ENCODE measurements at places on chromosomes 1 and 21.

- DNase-seq, result no peak
Measured at GRCh38 chr1:229454056-229454455, 20.2 kb upstream of the ACTA1 start.

DNA sequence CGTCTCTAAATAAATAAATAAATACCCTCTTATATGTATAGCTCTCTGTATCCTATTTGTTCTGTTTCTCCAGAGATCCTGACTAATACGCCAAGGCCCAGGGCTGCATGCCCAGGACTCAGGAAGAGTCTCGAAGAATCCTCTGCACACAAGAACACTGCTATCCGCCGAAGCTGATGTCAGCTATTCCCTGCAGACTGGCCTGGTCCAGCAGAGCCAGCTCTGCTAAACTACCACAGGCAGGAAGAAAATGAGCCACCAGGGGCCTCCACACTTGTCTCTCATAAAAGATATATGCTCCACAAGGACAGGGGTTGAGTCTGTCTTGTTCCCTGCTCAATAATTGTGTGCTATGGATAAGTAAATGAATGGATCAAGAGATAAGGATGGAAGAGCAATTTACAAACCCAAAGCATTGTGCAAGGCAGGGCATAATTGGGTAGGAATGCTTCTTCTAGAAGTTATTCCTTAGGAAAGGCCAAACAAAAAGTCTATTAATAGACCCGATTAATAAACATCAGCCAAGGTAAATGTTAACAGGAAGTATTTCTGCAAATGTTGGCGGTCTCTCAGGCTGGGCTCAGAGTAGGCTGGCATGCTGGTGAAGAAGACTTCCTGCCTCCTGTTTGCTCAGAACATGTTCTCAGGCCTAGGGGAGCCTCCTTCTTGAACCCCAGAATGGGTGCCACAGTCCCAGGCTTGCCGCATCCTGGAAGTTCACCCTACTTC lies 26.3 kb upstream of the MAN1C1 start:
- no peak for DNase-seq

GRCh38 chr21:33858667-33859372 lies 56.8 kb downstream of the ATP5PO start:
- DNase-seq, result no peak

DNA sequence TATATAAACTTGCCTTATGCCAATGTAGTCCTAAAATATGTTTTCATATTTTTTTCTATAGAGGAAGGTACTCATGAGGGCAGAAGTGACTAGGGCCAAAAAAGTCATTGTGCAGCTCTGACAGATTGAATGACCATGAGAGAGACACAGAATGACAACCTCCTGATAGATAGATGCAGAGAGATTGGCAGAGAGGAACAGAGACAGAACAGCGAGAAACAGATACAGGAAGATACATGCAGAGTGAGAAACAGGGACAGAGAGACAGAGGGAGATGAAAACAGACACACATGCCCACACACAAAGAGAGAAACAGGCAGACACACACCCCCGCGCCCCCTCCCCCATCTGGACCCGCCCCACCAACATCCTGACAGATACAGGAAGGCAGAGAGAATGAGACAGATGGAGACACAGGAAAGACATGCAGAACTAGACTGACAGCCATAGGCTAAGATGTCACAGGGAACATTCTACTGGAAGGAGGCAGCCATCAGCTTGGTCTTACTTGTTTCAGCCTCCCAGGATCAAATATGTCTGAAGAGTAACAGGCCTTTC lies 211.1 kb downstream of the ST6GALNAC3 start:
- no peak for DNase-seq

GRCh38 chr1:56394298-56394697 lies 185.1 kb downstream of the PLPP3 start:
- no peak for DNase-seq

- DNase-seq, result no peak
Measured at GRCh38 chr1:220732621-220733020, 15.5 kb upstream of the MTARC2 start.

- DNase-seq, result peak; percentile 48
Measured at GRCh38 chr1:48492392-48492791, 20.4 kb upstream of the SPATA6 start.

GRCh38 chr1:156768610-156769295 lies 1.4 kb downstream of the PRCC start:
- DNase-seq, result no peak

GRCh38 chr21:45444385-45444784 lies 39.4 kb downstream of the COL18A1 start:
- DNase-seq, result no peak

DNA sequence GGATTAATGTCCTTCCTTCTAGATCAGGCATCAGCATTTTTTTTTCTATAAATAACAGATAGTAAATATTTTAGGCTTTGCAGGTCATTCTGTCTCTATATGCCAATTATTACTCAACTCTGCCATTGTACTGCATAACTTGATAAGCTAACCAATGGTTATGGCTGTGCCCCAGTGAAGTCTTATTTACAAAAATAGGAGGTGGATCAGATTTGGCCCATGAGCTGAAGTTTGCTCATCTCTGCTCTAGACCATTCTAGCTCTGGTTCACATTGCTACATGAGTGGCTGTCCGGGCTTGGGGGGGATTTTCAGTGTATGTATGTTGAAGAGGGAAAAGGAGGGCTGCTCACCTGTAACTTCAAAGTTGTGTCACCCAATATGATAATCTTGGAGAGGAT lies 10.1 kb downstream of the RAB7B start:
- no peak for DNase-seq

GRCh38 chr1:42211224-42211623 lies 46.7 kb upstream of the GUCA2A start:
- no peak for DNase-seq

DNA sequence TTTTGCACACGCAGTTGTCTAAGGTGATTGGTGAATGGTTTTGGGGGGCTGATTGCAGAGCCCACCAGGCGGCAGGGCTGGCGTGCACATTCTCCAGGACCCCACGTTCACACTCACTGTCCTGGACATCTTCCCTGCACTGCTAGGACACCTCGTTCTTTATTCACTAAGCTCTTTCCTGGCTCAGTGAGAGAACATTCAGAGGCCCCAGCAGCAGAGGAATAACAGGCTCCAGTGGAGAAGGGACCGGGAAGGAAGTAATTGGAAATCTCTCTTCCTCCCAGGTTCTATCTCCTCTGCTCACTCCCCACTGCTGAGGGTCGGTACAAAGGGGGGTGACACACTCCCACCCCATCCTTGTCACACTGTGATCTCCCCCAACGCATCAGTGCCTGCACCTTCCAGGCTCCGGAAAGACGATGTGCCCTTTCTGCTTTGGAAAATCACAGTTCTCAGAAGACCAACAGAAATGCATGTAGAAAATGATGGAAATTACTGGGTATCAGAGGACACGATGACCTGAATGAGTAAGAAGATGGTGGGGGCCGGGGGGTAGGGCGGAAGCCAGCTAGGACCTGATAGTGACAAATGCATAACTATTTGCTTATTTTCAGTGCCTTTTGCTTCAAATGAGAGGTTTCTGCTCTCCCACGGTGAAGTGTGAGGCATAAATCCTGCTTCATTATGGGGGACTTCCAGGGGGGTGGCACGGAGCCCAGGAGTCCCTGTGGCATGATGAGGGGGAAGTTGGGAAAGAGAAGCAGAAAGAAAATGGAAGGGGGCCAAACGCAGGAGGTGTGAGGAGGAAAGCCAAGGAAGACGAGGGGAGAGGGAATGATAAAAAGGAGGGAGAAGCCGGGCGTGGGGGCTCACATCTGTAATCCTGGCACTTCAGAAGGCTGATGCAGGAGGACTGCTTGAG lies 25.2 kb upstream of the KIF26B start:
- DNase-seq, result no peak

DNA sequence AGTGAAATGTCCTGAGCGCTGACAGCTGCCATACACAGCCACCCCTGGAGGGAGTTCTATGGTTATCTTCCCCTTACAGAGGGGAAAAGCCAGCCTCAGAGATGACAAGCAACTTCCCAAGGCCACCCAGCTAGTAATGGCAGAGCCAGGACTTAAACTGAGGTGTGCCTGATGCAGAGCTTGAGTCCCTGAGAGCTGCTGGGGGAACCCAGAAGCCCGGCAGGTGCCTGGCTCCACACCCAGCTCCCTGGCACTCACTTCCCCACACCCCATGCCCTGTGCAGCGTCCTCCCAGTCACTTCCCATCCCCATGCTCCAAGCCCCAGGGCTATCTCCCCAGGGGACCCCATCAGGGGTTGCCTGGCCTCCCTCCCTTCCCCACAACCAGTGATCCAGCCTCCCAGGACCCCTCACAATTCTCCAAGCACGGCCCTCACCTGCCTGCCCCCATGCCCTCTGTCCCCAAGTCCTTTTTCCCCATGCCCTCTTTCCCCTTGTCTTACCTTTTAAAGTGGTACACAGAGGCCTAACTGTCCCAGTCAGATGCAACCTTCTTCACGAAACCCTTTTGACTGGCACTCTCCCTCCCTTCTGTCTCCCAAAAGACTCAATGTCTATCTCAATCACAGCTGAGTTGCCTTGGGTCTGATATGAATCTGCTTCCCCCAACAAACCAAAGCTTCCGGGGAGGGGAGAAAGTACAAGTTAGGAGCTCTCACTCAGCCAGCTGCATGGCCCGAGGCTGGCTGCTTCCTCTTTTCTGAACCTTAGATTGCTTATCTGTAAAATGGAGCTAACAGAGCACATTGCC lies 39.8 kb upstream of the LRP8 start:
- DNase-seq, result no peak

- DNase-seq, result peak; percentile 29
Measured at GRCh38 chr1:230425252-230426091, 660 bp downstream of the PGBD5 start.

DNA sequence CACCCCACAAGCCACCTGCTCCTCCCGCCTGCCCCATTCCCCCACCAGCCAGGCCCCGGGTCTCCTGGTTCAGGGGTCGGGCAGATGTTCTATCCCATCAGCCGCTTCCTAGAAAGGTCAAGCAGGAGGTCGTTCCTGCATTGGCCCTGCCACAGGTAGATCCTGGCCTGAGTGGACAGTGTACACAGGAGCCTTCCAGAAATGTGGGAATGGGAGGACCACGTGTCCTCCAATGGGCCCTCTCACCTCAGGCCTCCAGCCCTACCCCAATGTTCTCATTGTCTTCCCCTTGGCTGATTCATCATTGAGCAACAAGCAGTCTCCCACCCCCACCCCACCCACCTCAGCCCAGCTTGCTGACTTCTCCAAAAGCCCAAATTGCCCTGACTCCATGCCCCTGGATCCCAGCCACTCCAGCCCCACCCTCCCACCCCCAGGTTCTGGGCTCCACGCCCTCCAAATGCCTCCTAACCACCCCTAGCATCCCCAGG lies 2.1 kb downstream of the S100A16 start:
- no peak for DNase-seq

DNA sequence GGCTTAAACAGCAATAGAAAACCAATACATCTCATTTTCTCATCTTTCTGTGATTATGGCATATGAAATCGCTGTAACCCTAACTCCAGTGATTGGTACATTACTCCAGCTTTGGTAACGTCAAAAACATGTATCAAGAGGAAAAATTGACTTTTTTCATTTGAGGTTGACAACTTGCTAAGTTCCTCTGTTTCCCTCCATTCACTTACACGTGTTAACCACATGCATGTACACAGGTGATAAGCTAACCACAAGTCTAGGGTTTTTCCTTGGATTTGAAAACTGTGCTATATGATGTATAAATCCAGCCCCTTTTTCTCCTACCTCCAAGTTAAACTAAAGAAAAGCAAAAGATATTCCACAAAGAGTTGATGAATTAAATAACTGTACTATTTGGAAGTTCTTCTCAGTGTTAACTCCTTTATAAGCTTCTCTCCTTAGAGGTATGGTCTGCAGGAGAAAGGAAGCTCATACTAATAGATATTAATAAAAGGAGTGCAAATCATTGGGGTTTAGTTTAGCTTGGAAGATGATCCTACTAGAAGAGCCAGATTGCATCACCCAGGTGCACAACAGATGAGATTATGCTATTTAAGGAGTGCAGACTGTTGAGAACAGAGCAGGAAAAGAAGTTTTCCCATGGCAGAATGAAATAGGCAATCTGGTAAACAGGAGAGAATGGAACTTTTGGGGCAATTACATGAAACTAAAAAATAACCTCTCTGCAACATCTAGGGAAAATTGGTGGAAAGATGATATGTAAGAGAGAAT lies 277.9 kb downstream of the GRIK1 start:
- DNase-seq, result no peak

GRCh38 chr1:224884361-224884801 lies 45.1 kb upstream of the DNAH14 start:
- DNase-seq, result no peak

GRCh38 chr1:19644681-19645410 lies 735 bp downstream of the NBL1 start:
- peak; percentile 29 for DNase-seq

DNA sequence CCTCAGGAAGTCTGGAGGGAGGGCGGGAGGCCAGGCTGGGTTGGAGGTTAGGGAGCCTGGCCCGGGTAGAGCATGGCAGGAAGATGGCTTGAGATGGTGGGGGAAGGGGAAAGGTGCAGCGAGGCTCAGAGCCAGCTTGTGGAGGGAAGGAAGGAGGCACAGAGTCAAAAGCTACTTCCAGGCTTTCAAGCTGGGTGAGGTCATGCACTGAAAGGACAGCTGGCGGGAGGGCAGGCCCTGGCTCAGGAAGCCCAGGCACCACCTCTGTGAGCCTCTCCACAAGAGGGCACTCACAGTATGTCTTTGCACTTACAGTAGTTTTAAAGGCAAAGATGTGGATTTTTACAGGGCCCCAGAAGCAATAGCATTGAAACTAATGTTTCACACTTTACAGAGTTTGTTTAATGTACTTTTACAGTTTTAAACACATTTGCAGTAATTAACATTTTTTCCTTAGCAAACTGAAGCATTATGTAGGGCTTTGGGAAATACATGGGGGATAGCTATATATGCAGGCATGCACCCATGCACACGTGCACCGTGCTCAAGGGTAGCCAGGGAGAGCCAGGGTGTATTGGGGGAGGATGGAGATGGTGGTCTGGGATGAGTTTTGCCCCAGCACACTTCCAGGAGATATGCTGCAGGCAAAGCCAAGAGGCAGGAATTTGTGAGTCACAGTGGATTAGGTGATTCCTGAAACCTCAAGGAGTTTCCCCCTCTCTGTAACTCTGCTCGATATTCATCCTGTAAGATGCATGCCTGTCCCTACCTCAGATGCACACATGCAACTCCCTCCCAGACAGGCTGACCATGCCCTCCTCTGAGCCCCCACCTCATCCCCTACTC lies 6.1 kb upstream of the ADAM15 start:
- DNase-seq, result peak; percentile 85

DNA sequence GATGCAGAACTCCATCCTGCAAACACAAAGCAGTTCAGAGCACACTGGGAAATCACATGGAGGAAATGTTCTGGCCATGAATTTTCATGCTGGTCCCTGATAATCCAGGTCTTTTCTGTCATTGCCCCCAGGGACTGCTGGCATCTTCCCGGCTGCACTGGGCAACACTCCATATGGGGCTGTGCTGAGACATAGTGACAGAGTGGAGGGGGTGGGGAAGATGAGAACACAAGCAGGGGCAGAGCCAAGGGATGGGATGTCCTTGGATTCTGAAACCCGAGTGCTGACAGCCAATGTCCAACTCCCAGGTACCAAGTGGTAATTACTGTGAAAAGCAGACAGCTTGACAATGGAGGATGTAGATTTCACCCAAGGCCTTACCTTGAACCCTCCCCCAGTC lies 185.7 kb downstream of the HIVEP3 start:
- no peak for DNase-seq
